Kidney (tissue), 22 donors: ENCODE measurements at places on chromosomes 7 and 10. TPM values are rescaled to one million over a fixed set of nuclear protein-coding genes. Genes with fewer than 3 reads are reported as not detected.
A peak's percentile ranks its signal among the peaks of the same experiment; 100 is the strongest.

DNA sequence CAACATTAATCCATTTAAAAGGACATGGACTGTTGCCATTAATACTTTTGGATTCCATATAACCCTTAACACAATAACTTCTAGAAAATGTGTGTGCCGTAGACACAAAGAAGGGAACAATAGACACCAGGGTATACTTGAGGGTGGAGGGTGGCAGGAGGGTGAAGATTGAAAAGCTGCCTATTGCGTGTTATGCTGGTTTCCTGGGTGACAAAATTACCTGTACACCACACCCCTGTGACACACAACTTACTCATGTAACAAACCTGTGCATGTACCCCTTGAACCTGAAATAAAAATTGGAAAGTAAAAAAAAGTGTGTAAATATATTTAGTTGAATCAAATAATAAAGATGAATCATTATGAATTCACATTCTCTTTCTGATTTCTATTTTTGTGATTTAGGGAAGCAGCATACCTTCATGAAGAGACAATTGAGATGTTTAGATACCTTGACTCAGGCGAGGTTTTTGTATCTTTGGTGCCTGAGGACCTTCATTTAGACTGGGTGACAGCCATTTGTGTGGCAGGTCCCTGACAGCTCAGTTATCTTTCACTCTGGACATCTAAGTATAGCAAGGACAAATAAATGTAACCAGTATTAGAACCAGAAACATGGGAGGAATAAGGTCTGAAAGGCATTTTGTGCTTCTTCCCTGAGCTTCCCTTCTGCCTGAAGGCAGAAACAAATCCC, 28.7 kb downstream of the GIMAP8 start:
- H3K4me3 ChIP-seq, result no peak overlapping the region
- no peaks in the 10 kb centered on the region for H3K36me3 ChIP-seq
- H3K4me1 ChIP-seq, result no peaks in the 10 kb centered on the region
- no peak for DNase-seq
- no peaks in the 10 kb centered on the region for H3K27me3 ChIP-seq
- H3K27ac ChIP-seq, result no peak overlapping the region

DNA sequence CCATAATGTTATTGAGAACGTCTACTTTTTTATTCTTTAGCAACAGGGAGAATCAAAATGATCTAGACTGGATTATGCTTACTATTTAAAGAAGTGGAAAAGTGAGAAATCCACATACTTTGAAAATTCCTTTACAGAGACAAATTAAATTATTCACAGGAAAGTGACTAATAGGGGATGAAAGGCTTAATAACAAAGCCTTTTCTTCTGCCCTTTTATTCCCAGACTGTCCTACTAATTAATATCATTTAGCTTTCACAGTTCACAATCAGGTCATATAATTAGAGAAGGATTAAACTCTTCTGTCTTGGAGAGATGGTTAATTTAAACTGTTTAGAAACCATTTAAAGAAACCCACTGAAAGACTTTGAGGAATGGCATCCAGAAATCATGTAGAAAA, 58.8 kb downstream of the ARL4A start:
- no peaks in the 10 kb centered on the region for H3K4me1 ChIP-seq
- no peak overlapping the region for H3K27ac ChIP-seq
- H3K4me3 ChIP-seq, result no peak overlapping the region
- H3K36me3 ChIP-seq, result no peaks in the 10 kb centered on the region
- no peaks in the 10 kb centered on the region for H3K27me3 ChIP-seq
- DNase-seq, result no peak

DNA sequence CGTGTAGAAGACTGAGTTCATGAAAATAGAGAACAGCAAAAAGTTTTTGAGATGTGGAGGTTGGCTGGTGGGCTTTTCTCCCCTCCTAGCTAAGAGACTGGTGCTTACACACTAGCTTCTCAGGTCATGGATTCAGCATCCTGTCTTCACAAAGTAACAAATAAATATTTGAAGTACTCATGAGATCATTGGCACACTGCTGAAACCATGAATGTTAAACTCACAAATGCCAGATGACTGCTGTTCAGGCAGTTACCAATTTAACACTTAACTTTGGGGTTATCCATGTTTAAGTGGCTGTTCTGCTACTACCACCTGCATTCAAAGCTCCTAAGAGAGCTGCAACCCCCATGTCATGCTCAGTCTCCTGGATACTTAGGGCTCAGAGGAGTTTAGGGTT, 119.0 kb upstream of the BET1 start:
- H3K36me3 ChIP-seq, result no peaks in the 10 kb centered on the region
- no peak for DNase-seq
- no peaks in the 10 kb centered on the region for H3K4me1 ChIP-seq
- H3K27ac ChIP-seq, result no peak overlapping the region
- no peaks in the 10 kb centered on the region for H3K27me3 ChIP-seq

GRCh38 chr10:25959540-25960232, 25.7 kb downstream of the MYO3A start:
- no peak overlapping the region for H3K4me3 ChIP-seq
- H3K27me3 ChIP-seq, result no peaks in the 10 kb centered on the region
- no peaks in the 10 kb centered on the region for H3K4me1 ChIP-seq
- no peak overlapping the region for H3K27ac ChIP-seq
- DNase-seq, result no peak
- no peaks in the 10 kb centered on the region for H3K36me3 ChIP-seq

DNA sequence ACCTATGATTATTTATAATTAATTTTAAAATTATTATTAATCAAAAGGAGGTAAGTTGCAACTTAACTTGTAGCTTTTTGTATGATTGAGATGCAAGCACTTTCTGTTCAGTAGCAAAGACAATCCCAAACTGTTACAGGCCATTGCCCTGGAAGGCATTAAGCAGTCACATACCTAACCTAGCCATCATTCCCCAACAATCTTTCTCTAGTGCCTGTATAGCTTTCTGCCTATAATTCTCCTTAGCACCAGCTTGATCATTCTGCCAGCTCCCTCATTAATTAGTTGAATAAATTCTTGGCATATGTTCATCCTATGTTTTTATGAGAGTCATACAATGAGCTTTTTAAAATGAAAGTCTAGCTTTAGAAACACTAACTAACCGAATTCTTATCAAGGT, 178.9 kb upstream of the TMEM106B start:
- H3K27me3 ChIP-seq, result no peaks in the 10 kb centered on the region
- no peak overlapping the region for H3K4me3 ChIP-seq
- no peaks in the 10 kb centered on the region for H3K36me3 ChIP-seq
- no peaks in the 10 kb centered on the region for H3K4me1 ChIP-seq

DNA sequence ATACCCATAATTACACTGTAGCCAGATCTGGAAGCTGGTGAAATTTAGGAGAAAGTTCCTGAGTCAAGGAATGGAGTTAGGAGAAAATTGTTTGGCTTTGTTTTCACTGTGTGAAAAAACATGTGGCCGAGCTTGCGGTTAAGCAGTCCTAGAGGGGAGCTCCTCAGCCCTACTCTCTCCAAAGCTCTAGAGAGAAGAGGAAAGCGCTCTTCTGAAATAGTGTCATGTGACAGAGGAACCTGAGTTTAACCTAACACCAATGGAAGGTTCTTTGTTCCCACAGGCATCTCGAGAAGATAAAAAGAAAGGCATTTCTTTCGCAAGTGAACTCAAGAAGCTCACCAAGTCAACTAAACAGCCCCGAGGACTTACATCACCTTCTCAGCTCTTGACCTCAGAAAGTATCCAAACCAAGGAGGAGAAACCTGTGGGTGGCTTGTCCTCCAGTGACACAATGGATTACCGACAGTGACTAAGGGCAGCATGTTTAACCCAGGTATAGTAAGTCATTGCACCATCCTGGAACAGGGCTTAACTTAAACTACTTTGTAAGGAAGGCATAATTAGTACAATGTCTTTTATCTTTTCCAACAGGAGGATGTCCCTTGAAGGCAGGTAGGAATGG, 38.0 kb downstream of the NOC3L start:
- no peak for DNase-seq
- H3K27me3 ChIP-seq, result no peaks in the 10 kb centered on the region
- no peaks in the 10 kb centered on the region for H3K4me1 ChIP-seq
- H3K4me3 ChIP-seq, result no peak overlapping the region
- H3K27ac ChIP-seq, result no peak overlapping the region

GRCh38 chr7:30184791-30185487, 50.2 kb downstream of the MTURN start:
- H3K27me3 ChIP-seq, result no peaks in the 10 kb centered on the region
- no peak overlapping the region for H3K27ac ChIP-seq
- no peak for DNase-seq
- H3K36me3 ChIP-seq, result no peaks in the 10 kb centered on the region
- H3K4me1 ChIP-seq, result peaks cover 15% of the 10 kb centered on the region
- H3K4me3 ChIP-seq, result no peak overlapping the region

- peak; percentile 85 for DNase-seq
- H3K4me3 ChIP-seq, result no peak overlapping the region
- H3K4me1 ChIP-seq, result peaks cover 5% of the 10 kb centered on the region
- no peaks in the 10 kb centered on the region for H3K27me3 ChIP-seq
These were observed 411.5 kb upstream of the ZMIZ1 start for GRCh38 chr10:78657163-78657861.

- H3K36me3 ChIP-seq, result no peaks in the 10 kb centered on the region
- H3K4me1 ChIP-seq, result peaks cover 7% of the 10 kb centered on the region
- no peak overlapping the region for H3K4me3 ChIP-seq
- H3K27ac ChIP-seq, result no peak overlapping the region
- no peak for DNase-seq
These were observed 5.6 kb downstream of the CYP3A43 start for GRCh38 chr7:99833289-99833877.

GRCh38 chr10:42962902-42963231, 114.0 kb upstream of the RET start:
- no peaks in the 10 kb centered on the region for H3K27me3 ChIP-seq
- H3K27ac ChIP-seq, result no peak overlapping the region
- peak; percentile 46 for DNase-seq
- no peaks in the 10 kb centered on the region for H3K4me1 ChIP-seq
- H3K4me3 ChIP-seq, result no peak overlapping the region
- H3K36me3 ChIP-seq, result no peaks in the 10 kb centered on the region

GRCh38 chr7:25303281-25304181, 75.2 kb upstream of the NPVF start:
- no peaks in the 10 kb centered on the region for H3K36me3 ChIP-seq
- no peaks in the 10 kb centered on the region for H3K27me3 ChIP-seq
- H3K4me3 ChIP-seq, result no peak overlapping the region
- no peak for DNase-seq
- H3K4me1 ChIP-seq, result no peaks in the 10 kb centered on the region
- H3K27ac ChIP-seq, result no peak overlapping the region

DNA sequence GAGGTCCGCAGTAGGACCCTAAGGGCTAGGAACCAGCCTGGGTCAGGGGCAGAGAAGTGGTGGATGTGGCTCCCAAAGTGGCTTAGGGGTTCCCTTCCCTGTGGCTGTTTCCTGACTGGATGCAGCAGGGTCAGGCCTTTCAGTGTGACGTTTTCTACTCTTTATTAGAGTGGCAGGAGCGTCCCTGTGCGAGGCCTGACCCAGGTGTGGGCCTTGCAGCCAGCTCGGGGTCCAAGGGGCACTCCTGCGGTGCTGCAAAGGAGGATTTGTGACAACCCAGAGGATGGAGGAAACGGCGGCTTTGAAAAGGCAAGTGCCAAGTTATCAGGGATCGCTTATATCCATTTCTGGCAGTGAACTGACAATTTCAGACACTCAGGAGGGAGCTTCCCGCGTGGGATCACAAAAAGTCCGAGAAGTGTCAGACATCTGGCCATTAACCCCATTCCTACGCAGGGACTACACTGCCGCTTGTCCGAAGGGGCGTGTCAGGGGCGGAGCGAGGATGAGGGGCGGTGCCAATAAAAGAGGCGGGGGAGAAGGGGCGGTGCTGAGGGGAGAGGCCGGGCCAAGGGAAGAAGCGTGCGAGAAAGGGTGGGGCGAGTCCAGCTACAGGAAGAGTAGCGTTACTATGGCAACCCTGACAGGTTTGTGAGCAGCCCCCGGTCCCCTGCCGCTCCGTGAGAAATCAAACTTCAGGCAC, 98.8 kb upstream of the ZNF722 start:
- no peaks in the 10 kb centered on the region for H3K4me1 ChIP-seq
- peak overlapping the region; percentile 98 for H3K4me3 ChIP-seq
- H3K27me3 ChIP-seq, result no peaks in the 10 kb centered on the region
- no peak for DNase-seq
- H3K36me3 ChIP-seq, result no peaks in the 10 kb centered on the region

- peak overlapping the region; percentile 10 for H3K4me3 ChIP-seq
- no peaks in the 10 kb centered on the region for H3K4me1 ChIP-seq
- peak overlapping the region; percentile 86 for H3K27ac ChIP-seq
- peak; percentile 66 for DNase-seq
- H3K27me3 ChIP-seq, result no peaks in the 10 kb centered on the region
These were observed 1.1 kb upstream of the PWWP2B start for GRCh38 chr10:132395704-132396493.

Gene MSS51
- 2.4 TPM for total RNA-seq

Gene IL2RA
- total RNA-seq, result 11.9 TPM

Gene CDC123
- 47.7 TPM for total RNA-seq

Gene CPN1
- not detected for total RNA-seq

Gene GPRIN2
- 12.6 TPM for total RNA-seq
